Smooth muscle cell of trachea (primary cell): ENCODE measurements at places on chromosomes 2 and 18. TPM values are rescaled to one million over a fixed set of nuclear protein-coding genes. Genes with fewer than 3 reads are reported as not detected.

Gene TRIM43
- total RNA-seq, result not detected in 2 replicates

Gene HOXD12
- total RNA-seq, result not detected in 2 replicates

Gene HOXD1
- total RNA-seq, result not detected in 2 replicates

Gene AGXT
- not detected in 2 replicates for total RNA-seq

Gene INPP5D
- total RNA-seq, result 0.15 and 1.5 TPM in 2 replicates

Gene POTEI
- under 0.01 TPM in 1 of 2 replicates, not detected in the other for total RNA-seq

Gene SPEG
- total RNA-seq, result 11.3 and 21.7 TPM in 2 replicates

Gene FAM124B
- total RNA-seq, result 0.44 TPM in 1 of 2 replicates, not detected in the other

Gene TXNDC2
- under 0.01 TPM in 2 replicates for total RNA-seq

Gene CPLX4
- not detected in 2 replicates for total RNA-seq

Gene SERPINB8
- total RNA-seq, result 7.4 and 15.1 TPM in 2 replicates

Gene TMEM131
- total RNA-seq, result 36.4 and 50.5 TPM in 2 replicates

Gene RPRM
- total RNA-seq, result 0.15 TPM in 1 of 2 replicates, not detected in the other

Gene MAPK4
- total RNA-seq, result not detected in 2 replicates

Gene SOWAHC
- 8.3 and 8.6 TPM in 2 replicates for total RNA-seq

Gene KIF1A
- total RNA-seq, result not detected in 2 replicates

Gene MERTK
- 0.29 and 0.99 TPM in 2 replicates for total RNA-seq

Gene OTOS
- 1.2 TPM in 1 of 2 replicates, not detected in the other for total RNA-seq

Gene ADAM23
- 10.6 and 13.2 TPM in 2 replicates for total RNA-seq

Gene SERPINB11
- not detected in 2 replicates for total RNA-seq

Gene TMEM247
- total RNA-seq, result not detected in 2 replicates

Gene BOK
- total RNA-seq, result 17.2 and 31.4 TPM in 2 replicates

Gene IL1A
- total RNA-seq, result 0.15 and 0.33 TPM in 2 replicates

Gene ITSN2
- 33.7 and 36.2 TPM in 2 replicates for total RNA-seq

Gene FER1L5
- total RNA-seq, result 1.3 and 1.9 TPM in 2 replicates

Gene PIEZO2
- total RNA-seq, result 0.87 and 3.0 TPM in 2 replicates

Gene MYO7B
- under 0.01 TPM in 1 of 2 replicates, not detected in the other for total RNA-seq

Gene C2orf66
- total RNA-seq, result 0.17 and 0.29 TPM in 2 replicates

Gene EFHD1
- total RNA-seq, result under 0.01 TPM in 1 of 2 replicates, not detected in the other

Gene MAPRE2
- total RNA-seq, result 24.0 and 27.8 TPM in 2 replicates

Gene MFF
- total RNA-seq, result 113 and 142 TPM in 2 replicates

Gene AOX1
- total RNA-seq, result 38.1 and 41.0 TPM in 2 replicates

Gene RESP18
- total RNA-seq, result not detected in 2 replicates

Gene HMSD
- total RNA-seq, result 0.15 and 0.17 TPM in 2 replicates
